Stimulated activated CD4-positive, alpha-beta T cell treated with anti-CD3 and anti-CD28 coated beads, Interleukin-15, amount 100 ng/mL, for 1 hour (primary cell): ENCODE measurements at places on chromosomes 4 and X.

DNA sequence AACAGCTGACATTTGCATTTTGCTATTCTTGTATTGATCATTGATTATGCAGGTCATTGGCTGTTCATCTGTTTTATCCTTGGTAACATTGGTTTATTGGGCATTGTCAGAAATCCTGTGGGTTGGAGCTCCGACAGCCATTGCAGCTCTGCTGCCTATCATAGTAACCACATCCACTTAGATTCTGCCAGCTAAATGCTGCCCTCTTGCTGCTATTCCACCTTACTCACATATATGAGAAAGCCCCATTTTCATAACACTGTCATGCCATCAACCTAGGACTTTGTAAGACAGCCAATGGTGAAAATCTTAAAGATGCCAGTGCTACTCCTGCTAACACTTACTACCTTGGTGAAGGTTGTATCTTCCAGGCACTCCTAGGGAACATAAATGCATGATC lies 187.3 kb upstream of the CXCL13 start:
- DNase-seq: no peak

DNA sequence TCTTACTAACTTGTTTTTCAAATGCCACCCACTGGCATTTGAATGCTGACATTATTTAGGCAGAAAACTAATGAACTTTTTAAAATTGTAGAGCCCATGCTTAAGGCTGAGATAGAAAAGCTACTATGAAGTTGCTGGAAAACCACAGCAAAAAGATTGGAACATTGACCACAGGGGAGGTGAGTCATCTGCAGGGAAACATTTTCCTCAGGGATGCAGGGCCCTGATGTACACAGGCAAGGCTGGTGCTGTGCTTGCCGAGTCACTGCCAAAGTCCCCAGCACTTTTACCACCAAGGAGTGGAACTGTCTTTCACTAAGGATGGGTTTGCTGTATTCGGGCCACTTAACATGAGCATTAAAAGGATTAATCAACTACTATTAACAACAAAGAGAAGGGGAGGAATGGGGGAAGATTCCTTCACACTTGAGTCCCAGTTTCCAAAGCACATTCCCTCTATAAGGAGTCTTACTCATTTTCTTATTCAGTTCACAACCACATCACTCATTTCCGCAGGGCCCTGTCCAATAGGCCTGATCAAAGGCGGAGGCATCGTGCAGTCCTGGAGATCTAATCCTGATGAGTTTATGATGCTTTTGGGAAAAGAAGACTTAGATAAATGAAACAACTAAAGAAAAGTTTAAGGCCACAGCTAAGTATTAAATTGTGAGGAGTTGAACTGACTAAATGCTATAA lies 202.9 kb upstream of the NPY2R start:
- DNase-seq: no peak

DNA sequence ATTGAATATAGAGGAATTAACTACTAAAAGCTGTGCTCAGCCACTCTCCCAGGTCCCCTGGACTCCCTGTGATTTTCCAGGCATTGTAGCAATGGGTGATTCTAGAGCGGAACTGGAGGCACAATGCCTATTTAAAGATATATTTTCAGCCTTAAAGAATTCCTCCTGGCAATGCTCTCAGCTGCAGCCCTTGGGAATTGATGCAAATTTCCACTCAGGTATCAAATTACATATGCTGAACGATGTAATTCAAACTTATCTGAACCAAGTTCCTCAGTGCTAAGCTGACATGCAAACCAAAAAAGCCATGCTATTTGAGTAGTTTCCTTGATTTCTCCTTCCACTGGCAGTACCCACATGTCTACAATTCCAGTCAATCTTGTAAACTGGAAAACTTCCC lies 86.3 kb upstream of the GABRA3 start:
- DNase-seq: no peak

GRCh38 chrX:71482228-71482958 lies 50.5 kb upstream of the OGT start:
- no peak for DNase-seq

- DNase-seq: no peak
These were observed 46.9 kb downstream of the HSPA4L start for GRCh38 chr4:127829014-127829413.

GRCh38 chrX:67724359-67725110 lies 180.7 kb downstream of the AR start:
- no peak for DNase-seq

DNA sequence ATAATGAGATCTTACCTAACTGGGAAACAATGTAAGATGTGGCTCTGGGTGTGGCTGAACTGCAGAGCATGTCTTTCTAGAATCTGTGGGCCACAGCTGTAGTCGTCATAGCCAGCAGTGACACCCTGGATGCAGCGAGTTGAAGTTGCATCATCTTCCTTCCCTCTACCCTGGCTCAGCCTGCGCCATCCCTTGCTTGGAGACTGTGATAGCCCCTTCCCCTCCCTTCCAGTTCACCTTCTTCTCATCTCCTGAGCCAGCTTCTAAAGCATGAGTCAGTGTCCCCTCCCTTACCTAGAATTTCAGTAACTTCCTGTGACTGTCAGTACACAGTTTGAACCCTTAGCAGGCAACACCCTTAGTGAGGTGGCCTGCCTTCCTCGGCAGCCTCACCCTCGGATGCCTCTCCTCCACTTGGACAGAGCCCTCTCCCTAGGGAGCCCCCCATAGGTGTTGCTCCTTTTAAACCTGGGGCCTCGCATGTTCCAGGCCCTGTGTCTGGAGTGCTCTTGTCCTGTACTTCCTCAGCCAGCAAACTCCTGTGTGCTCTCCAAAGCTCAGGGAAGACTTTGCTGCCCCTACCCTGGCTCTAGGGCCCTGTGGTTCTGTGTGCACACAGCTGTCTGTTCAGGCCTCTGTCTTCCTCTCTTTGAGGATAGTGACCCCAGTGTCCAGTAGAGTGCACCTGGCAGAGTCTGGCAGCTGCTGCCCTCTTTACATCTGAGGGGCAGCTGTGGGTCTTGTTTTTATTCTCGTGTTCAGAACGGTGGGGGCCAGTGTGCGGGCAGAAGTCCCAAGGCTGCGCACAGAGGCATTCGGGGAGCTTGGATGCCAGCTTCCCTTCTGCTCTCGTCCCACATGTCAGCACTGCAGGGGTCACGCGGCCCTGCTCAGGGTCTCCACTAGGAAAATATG lies 43.7 kb upstream of the TADA2B start:
- no peak for DNase-seq

GRCh38 chr4:40183615-40184411 lies 13.0 kb upstream of the RHOH start:
- no peak for DNase-seq

DNA sequence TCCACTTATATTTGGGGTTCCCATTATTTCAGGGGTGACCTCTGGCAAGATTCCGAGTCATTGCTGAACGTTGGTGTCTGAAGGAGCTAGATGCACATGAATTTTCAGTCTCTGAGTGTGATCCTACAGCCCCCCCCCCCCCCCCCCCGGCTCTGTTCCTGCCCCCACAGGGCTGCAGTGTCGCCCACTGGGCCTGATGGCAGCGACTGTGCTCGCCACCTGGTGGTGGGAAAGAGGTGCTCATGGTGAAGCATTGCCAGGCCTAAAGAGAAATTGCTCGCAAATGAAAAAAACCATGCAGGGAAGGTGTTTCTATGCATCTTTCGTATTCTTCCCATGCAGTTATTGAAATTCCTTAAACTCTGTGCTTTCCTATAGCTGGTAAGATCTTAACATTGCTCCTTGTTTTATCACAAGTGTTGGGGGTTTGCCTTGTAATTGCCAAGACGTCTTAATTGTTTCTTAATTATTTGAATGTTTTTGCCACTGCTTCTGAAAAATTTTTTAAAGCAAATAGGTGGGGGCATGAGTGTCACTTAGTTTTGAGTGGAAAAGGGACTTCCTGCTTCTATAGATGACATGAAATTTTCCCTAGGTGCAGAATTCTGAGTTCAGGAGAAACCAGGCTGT lies 63.2 kb downstream of the CLDN22 start:
- DNase-seq: no peak
